Stimulated activated CD4-positive, alpha-beta T cell treated with anti-CD3 and anti-CD28 coated beads, Interleukin-12 subunit alpha, Interleukin-12 subunit beta, amount 100 ng/mL, for 48 hours (primary cell): ENCODE measurements at places on chromosomes 11 and 22.

- no peak for DNase-seq
These were observed 50.7 kb upstream of the TTC12 start for GRCh38 chr11:113263458-113264259.

DNA sequence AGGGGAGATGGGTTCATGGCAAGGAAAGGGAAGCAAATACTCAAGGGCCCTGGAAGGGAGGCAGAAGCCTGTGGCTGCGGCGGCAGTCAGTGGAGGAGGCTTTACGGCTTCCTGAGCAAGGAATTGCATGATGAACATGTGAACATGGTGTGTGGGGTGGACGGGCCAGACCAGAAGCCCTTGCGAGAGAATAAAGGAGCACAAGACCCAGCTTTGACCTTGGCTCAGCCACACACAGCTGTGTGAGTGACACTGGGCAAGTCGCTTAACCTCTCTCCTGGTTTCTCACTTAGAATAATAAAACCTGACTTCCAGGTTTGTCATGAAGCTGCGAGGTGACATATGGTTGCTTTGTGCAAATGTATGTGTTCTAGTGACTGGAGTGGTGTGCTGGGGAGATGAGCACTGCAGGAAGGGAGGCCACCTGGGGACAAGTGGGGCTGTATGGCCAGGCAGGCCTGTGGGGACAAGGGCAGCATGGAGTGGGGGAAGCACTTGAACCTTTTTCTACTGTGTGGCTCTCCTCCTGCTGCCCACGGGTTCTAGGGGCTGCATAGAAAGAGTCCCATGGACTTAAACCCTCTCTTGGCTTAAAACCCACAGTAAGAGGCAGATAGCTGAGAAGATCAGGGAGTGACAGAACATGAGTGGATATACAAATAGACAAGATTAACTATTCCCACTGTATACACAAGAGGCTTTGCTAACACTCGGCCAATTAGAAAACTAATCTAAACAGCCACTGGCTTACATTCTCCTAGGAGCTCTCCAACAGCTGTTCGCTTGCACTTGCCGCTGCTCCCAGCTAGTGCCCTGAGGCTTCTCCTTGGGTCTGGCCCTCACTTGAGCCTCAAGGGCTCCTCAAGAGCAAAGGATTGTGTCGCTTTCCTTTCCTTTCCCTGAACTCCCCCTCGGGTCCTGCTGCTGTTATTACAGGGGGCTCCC, 67.3 kb upstream of the CDON start:
- no peak for DNase-seq

GRCh38 chr11:46020084-46020599, 97.7 kb downstream of the LARGE2 start:
- no peak for DNase-seq

- DNase-seq: no peak
These were observed 33.7 kb downstream of the DAGLA start for GRCh38 chr11:61713906-61714305.

DNA sequence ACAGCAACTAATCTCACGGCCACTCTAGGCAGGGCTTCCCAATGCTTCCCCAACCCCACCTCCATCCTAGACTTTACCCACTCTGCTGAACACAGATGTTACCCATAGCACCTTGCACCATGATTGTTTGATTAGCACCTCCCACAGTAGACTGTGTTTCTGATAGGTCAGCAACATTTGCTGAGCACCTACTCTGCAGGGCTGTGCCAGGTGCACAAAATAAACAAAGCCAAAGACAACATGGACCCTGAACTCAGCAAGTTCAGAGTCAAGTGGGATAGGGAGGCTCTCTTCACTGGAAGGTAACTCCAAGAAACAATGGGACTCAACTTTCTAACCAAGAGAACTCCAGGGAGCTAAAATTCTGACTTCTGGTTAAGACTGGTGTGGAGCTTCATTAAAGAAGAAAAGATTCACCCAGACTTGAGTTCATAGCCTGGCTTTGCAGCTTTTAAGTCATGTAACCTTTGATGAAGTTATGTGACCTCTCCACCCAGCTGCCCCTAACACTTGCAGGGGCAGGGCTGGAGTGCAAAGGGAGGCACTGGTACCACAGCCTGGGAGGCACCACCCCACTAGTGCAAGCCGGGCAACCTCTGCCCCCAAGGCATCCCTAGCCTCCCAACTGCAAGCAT, 6.7 kb upstream of the RTN4RL2 start:
- DNase-seq: no peak

DNA sequence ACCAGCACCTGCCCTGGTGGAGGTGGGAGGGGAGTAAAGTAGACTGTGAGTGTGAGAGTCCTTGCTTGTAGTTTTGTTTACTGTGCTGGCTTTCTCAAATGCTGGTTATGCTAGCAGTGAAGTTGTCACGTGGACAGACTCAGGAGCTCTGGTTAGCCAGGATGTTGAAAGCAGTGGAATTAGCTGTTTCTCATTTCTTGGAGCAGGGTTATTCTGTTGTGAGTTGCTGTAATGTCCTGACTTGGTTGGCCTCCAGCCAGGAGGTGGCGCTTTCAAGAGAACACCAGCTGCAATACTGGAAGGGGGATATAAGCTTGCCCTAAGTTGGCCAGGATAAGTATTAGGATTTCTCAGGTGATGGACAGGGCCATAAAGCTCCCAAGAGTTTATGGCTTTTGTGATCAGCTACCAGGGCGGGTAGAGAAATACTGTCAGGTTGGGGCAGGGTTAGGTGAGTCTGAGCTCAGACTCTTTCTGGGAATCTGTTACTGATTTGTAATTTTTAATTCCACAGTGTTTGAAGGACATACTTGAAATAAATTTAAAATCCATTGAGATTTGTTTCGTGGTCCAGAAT, 13.7 kb downstream of the CYP2D6 start:
- DNase-seq: no peak

DNA sequence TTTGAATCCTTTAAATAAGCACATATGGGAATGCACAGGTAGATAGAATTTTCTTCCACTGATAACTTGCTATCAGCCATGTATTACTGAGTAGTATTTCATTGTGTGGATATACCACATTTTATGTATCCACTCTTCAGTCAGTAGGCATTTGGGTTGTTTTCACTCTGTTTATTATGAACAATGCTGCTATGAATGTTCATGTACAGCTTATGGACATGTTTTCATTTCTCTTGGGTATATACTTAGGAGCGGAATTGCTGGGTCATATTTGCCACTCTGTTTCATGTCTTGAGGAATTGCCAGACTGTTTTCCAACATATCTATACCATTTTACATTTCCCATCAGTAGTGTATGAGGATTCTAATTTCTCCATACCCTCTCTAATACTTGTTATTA, 63.8 kb downstream of the ZNRF3 start:
- no peak for DNase-seq

- DNase-seq: no peak
These were observed 23.0 kb downstream of the KCNE3 start for GRCh38 chr11:74444173-74444826.

DNA sequence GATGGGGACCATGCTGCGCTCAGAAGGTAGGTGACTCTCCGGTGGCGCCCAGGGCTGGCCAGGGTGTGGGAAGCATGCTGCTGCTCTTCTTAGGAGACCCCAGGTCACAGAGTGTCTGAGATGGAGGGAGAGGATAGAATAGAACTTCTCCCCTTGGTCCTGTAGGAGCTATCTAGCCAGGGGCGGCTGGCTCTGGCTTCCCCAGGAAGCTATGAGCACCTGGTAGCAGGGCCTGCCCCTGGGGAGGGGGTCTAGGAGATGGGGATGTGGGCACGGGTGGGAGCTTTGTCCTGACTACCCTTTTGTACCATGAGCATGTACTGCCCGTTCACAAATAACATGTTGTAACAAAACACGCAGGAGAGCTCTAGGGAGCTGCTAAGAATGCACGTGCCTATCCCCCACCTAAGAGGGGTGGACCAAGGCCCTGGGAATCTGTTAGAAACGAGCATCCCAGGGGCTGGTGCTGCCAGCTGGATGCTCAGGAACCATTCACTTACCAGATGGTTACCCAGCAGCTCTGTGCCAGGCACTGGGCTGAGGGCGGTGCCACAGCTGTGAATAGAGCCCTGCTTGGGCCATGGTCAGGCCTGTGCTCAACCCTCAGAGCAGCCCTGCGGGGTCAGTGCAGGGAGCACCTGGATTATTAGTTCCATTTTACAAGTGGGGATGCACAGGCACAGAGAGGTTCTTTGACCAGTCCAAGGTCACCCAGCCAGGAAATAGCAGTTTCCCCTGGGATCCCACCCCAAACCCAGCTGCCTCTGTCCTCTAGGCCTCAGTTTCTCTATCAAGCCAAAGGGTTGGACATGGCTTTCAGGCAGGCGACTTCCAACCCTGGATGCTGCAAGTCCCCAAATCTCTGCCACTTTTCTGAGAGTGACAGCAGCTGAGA, 2.2 kb downstream of the SLC39A13 start:
- no peak for DNase-seq
